COLO829 (cell line): ENCODE measurements at places on chromosomes 2 and 18.

DNA sequence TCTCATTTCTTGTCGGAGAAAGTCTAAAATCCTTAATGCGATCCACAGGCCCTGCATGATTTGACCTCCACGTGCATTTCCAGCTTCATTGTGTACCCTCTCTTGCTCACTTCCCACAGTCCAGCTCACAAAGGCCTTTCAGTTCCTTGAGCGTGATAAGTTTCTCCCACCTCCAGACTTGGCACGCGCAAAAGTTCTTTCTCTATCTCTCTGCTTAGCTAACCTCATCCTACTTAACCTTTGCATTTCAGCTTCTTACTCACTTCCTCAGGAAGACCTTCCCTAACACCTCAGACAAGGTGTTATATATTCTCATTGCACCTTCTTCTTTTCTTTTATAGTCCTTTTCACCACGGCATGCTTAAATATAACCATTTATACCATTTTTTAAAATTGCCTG, 124.8 kb upstream of the XPO1 start:
- peak; percentile 38 for DNase-seq

GRCh38 chr2:11389052-11389420, 44.6 kb upstream of the ROCK2 start:
- no peak for DNase-seq

DNA sequence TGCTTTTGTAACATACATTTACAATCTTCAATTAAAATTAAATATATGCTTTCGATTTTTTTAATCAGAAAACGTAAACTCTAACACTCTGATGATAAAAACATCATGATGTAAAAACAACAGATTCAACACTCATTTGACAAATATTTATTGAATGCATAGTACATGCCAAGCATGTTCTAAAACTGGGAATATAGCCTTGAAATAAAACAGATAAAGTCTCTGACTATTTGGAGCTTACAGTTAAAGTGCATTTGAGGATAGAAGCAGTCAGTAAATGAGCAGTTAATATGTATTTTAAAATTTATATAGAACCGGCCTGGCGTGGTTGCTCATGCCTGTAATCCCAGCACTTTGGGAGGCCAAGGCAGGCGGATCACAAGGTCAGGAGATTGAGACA, 47.8 kb downstream of the TMX3 start:
- no peak for DNase-seq

GRCh38 chr18:44927127-44927849, 246.6 kb downstream of the SETBP1 start:
- no peak for DNase-seq

GRCh38 chr2:169507698-169508097, 1.8 kb upstream of the KLHL41 start:
- DNase-seq = peak; percentile 90

DNA sequence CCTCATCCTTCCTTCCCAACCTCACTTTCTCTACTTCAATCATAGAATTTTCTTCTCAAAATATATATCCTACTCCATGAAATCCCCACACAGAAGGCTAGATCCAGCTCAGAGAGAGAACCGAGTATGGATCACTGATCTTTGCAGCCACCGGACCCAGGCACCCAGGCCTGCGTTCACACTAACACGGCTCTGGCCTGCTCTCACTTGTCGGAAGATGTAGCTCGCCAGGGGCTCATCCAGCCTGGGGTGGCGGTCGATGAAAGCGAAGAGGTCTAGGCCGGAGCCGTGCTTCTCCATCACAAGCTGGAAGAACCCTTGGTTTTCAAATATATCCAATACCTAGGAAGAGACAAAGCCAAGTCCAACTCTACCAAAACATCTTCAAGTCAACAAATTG, 12.7 kb upstream of the MTERF4 start:
- no peak for DNase-seq

DNA sequence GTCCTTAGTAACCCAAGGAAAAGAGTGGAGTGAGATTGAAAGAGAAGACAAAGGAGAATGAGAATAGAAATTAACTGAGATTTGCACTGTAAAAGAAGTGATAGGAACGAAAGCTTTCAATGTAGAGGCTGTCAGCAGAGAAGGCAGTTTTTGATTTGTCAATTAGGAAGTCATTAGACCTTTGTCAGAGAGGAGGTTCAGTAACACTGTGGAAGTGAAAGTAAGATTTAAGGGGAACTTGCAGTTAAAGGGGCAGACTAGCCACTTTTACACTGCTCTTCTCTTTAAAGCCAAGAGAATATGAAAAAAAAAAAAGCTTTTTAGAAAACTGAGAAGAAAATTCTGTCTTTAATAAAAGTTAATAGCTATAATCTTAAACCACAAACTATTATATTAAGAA, 11.5 kb upstream of the KYNU start:
- no peak for DNase-seq
